NCI-H2081 treated with DMSO at 0.1 percent for 48 hours (cell line): ENCODE measurements at places on chromosomes 16 and 17.

GRCh38 chr17:14325618-14326167, 24.8 kb downstream of the HS3ST3B1 start:
- no peak for DNase-seq

- DNase-seq, result no peak
These were observed 33.9 kb downstream of the CREBBP start for GRCh38 chr16:3846595-3847091.

GRCh38 chr16:88534638-88535190, 35.5 kb upstream of the ZC3H18 start:
- DNase-seq, result no peak

DNA sequence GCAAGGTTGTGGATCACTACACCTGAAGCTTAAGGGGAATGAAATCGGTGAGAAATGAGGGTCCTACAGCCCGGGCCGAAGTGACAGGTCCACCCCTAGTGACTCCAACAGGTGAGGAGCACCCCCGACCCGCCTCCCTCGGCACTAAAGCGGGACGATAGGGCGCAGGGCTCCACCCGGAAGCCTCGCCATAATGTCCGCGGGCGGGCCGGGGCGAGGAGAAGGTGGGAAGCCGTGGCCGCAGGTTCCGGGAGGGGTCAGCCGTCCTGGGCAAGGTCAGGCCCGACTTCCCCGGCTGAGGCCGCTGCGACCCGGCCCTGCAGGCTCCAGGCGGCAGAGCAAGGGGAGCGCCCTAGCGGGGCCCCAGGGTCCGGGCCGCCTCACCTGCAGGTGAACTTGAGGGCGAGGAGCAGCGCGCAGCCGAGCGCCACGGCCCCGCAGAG, 543 bp downstream of the TXNDC11 start:
- no peak for DNase-seq

GRCh38 chr17:47804461-47804860, 17.1 kb downstream of the OSBPL7 start:
- no peak for DNase-seq

DNA sequence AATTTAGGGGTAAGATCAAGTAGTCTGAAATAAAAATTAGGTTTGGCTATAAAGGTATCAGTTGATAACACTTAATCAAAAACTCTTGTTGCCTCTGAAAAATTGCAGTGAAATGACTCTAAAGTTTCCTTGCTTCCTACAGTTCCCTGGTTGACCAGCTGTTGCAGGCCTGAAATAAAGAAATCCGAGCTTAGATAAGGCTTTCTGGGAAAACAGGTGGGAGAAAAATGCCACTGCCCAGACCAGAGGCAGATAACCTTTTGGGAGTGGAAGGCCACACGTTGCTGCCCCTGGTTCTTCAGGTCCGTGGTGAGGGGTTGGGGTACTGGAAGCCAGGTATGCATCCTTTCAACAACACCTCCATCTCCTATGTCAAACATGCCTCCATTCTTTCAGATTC, 111.3 kb downstream of the HS3ST3A1 start:
- no peak for DNase-seq

- DNase-seq, result no peak
These were observed 30.7 kb downstream of the SDK2 start for GRCh38 chr17:73613271-73614233.

DNA sequence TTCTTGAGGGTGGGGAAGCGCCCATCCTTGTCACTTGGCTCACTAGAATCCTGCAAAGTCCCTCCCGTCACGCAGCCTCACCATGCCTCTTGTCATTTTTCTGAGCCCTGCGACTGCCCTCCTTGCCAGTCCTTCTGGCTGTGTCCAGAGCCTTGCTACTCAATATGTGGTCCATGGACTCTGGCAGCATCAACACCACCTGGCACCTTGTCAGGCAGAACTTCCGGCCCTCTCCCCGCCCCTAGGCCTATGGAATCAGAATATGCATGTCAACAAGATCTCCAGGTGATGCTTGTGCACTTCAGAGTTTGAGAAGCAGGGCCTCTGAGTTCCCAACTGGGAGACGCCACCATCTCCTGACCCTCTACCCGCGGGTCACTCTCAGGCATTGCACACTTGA, 12.1 kb downstream of the PIMREG start:
- no peak for DNase-seq

DNA sequence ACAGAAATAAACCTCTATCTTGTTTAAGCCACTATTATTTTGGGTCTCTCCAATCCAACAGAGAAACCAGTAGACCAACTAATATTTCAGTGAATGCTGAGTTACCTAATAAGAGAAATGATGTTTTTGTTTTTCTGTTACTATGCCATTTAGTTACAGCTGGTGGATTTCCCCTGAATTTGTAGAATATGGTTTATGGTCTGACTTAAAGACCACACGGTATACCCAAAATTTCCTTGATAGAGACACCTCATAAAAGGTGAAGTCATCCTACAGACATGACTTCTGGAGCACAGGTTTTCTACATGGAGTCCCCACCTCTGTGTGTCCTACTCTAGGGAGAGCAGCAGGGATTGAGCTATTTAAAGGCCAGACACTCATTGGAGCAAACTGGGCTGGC, 13.3 kb downstream of the PIK3R5 start:
- DNase-seq, result no peak

DNA sequence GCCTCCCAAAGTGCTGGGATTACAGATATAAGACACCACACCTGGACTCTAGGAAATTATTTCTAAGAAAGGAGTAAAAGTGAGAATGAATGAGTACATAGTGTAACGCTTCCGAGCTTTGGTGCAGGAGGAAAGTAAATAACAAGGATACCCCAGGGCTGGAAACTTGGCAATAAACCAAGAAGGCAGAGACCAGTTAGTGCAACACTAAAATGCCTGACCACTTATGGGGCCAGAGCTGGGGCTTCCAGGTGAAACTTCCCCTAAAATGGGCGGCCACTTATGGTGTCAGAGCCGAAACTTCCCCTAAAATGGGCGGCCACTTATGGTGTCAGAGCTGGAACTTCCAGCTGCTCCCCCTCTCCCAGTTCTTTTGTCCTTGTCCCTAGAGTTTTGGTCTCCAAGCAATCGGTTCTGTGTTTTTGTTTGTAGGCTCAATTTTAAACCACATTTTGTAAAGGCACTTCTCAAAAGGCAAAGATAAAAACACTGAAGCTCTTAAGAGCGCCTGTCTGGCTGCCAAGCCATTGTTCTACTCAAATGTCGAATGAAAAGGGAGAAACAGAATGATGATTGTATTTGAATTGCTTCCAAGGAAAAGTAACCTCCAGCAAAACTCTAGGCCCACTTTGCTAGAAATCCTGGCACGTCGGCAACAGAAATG, 63.9 kb downstream of the NXN start:
- DNase-seq, result peak; percentile 17

GRCh38 chr16:10228779-10229178, 46.6 kb upstream of the GRIN2A start:
- no peak for DNase-seq

DNA sequence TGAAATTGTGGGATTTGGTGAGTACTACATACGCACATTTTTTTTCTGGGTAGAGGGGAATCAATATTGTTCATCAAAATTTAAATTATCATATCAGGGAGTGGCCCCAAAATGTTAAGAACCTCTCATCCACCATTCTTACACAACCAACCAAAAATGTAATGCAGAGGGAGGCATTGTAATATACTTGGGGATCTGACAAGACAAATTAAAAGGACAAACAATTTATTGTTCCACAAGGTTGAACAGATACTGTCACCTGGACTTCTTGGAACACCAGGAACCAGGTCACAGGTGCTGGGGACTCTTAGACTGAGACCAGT, 14.7 kb upstream of the HOXB9 start:
- no peak for DNase-seq

- no peak for DNase-seq
These were observed 1.3 kb downstream of the ZNF750 start for GRCh38 chr17:82838386-82839063.

DNA sequence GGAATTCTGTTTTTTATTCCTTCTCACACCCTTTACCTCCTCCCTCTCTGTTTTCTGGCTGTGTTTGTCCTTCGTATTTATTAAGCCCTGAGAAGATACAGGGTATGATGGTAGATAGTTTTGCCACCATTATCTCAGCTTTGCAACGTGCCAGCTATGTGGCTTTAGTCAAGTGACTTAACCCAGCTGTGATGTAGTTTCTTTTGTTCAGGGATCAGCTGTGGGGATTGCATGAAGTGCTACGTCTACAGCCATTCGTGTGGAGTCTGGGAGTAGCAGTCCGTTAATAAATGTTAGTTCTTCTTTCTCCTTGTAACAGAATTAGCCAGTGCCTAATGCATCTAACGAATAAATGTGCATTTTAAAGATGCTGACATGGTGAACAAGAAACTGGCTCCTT, 128.4 kb downstream of the HAPSTR1 start:
- DNase-seq, result no peak

DNA sequence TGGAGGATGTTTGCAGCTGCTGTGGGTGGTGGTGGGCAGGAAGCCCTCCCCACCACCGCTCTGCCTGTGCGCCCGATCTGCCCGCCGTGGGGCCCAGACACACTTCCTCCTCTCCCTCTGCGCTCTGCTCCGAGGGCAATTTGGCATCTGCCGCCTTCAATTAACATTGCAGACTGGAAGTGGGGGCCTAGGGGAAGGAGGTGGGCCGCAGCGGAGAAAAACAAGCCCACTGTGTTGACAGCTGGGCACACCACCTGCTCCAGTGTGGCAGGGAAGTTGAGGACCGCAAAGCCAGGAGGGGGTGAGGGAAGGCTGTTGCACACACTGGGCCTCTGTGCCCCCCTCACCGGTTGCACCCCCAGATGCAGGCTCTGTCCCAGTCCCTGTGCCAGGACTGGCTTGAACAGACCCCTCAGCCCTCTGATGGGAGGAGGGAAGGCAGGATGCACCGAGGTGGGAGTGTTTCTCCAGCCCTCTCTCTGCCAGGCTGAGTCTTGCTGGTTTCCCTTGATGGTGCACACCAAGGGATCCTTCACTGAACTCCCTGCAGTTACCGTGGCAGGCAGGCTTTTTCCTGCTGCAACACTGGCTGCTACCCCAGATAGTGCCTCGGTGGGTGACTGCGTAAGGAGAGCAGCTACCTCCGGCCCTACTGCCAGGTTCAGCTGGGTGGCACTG, 72.8 kb upstream of the MED9 start:
- DNase-seq, result peak; percentile 57

- no peak for DNase-seq
These were observed 76.3 kb downstream of the GAS7 start for GRCh38 chr17:10121971-10122707.

DNA sequence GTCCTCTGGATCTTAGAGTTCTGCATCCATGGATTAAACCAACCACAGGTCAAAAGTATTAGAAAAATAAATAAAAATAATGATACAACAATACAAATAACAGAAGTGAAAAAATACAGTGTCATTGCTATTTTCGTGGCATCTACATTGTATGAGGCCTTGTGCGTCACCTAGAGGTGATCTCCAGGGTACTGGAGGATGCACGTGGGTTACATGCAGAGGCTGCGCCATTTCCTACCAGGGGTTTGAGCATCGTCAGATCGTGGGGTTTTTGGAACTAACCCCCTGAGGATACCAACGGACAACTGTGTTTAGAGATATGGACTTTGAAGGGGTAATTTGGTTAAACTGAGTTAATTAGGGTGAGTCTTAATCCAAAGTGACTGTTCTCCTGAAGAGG, 224.7 kb downstream of the ENGASE start:
- no peak for DNase-seq

GRCh38 chr17:2867441-2868424, 71.5 kb downstream of the RAP1GAP2 start:
- no peak for DNase-seq

DNA sequence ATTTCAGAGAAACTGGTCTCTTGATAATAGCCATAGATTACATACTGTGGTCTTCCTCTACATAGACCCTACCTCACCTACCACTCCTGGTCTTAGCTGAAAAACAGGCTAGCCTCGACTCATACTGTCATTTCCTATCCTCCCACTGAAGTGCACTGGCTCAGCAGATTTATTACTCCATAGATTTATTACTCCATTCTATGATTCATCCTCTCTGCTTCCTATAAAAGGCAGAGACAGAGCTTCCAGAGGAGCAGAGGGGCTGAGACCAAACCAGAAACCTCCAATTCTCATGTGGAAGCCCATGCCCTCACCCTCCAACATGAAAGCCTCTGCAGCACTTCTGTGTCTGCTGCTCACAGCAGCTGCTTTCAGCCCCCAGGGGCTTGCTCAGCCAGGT, at the start of gene CCL7:
Gene CCL7, plus strand, starts transcription at position 253 of the 400 bp plus-strand sequence. Its CDS starts 70 bp downstream, at position 323.
- no peak for DNase-seq
